Breast epithelium (tissue), 4 donors: ENCODE measurements at places on chromosomes 1 and 21. TPM values are rescaled to one million over a fixed set of nuclear protein-coding genes. Genes with fewer than 3 reads are reported as not detected.

DNA sequence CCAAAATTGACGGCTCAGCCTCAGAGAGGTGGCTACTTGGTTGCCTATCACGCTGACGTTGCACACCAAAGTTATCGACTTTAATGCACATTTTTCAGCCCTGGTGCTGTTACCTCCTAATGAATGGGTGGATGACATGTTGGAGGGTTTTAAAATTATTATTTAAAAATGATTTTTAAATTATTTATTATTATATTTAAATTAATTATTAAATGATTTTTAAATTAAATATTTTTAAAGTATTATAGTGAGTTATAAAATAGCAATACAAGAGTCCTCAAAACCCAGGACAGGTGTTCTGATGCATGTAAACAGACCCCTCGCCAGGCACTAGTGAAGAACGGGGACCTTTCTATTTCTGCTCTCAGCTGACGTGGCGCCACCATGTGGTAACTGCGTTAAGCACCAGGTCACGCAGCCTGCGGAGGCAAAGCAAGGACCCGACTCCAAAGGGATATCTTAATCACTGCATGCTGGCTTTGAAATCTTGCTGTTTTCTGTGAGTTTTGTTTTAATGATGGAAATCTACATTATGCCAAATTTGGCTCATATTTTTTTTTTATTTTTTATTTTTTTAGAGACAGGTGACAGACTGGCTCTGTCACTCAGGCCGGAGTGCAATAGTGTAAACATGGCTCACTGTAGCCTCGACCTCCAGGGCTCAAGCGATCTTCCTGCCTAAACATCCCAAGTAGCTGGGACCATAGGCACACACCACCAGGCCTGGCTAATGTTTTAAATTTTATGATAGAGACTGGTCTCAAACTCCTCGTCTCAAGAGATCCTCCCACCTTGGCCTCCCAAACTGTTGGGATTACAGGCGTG, 22.6 kb downstream of the CASP9 start:
- no peak for DNase-seq

- DNase-seq = no peak
Observed at GRCh38 chr1:211830055-211830327, 572 bp downstream of the LPGAT1 start.

DNA sequence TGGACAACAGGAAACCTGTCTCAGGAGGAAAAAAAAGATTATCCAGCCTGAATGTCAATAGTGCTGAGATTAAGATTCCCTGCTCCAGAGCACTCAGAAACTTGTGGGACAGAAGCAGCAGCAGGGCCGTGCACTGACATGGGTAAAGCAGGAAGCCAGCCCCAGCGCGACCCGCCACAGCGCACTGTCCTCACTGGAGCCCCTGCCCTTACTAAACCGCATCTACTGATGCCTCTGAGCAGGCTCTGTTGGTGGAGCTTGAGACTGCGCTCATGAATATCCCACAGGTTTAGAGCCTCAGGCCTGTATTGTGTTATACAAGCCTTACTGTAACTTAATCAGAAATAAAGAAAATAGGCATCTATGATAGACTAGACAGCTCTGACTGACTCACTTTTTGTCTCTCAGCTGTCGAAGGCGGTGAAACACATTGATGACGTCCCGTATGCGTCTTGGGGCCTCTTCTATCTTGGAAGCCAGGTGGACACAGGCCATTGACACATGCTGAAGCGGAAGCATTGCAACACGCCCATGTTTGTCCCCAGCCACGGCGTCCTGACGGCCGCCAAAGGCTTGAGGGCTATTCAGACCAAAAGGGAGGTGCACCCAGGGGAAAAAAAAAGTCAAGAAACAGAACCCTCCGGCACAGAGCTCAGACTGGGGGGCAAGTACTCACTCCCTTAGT, 1.2 kb downstream of the CCNL2 start:
- DNase-seq = no peak

DNA sequence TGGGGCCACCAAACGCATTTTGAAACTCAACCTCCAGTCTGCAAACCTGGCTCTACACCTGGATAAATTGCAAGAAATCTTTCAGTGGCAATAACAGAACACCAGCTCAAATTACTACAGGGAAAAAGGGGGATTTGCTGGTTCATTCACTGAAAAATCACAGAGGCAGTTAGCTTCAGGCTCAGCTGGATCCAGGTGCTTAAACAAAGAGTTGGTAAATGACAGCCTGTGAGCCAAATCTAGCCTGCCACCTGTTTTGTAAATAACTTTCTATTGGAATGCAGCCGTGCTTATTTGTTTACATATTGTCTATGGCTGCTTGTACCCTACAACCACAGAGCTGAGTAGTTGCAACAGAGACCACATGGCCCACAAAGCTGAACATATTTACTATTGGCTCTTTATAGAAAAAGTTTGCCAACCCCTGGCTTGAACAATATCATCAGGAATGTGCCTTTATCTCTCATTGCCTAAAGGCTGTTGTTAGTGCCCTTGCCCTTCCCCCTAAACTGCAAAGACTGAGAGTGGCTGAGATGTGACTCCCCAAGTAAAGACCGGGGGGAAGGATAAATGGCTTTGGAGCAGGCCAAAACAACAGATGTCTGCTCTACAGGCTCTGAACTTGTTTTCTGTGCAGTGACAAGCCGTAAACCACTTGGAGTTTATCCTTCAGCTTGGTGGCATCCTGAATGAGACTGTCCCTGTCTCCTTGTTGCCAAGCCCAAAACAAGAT, 21.5 kb upstream of the PTPRF start:
- no peak for DNase-seq

DNA sequence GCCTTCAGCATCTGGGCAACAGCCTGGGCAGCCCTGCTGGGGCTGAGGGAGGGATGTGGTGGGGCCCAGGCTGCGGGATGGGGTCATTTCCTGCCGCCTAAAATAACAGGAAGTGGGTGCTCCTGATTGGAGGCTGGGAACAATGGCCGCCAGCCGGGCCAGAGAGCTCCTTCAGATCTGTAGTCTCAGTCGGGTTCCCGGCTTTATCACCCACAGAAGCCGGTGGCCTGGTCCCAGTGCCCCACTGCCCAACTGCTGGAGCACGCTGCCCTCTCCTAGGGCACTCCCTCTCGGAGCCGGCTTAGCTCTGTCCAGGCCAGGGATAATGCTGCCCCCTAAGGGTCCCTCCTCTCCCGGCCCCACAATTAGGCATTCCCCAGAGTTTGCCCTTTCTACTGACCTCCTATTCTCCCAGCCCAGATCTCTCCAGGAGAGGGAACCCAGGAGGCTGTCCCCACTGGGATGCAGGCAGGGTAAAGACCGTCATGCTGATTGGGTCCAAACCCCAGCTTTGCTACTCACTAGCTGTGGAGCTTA, 5.1 kb downstream of the MAP7D1 start:
- no peak for DNase-seq

- no peak for DNase-seq
Observed at GRCh38 chr1:242211254-242212022, 212.5 kb upstream of the MAP1LC3C start.

The TSPEAR gene
- not detected for total RNA-seq

GRCh38 chr1:60388092-60388987, 314.8 kb upstream of the C1orf87 start:
- no peak for DNase-seq

- DNase-seq = no peak
Observed at GRCh38 chr21:37699024-37699775, 217.1 kb downstream of the KCNJ6 start.

DNA sequence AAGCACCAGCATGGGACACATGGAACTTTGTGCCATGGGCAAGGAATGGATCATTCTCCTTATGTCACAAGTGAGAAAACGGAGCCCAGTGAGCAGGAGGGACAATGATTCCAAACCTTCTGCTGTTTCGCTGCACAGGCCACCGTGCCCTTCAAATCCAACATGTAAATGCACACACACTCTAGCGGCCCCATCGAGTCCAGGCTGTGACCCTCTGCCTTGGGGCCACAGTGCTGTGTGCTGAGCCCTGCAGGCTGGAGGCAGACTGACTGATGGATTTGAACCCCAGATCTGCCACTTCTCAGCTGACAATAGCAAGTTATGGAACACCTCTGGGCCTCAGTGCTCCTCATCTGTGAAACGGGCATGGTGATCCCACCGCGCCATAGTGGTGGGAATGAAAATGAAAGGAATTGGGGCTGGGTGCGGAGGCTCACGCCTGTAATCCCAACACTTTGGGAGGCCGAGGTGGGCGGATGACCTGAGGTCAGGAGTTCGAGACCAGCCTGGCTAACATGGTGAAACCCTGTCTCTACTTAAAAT, 63.6 kb downstream of the ALPL start:
- no peak for DNase-seq

The LIN28A gene
- total RNA-seq = not detected

The C1orf115 gene
- total RNA-seq = 44.6 TPM

The TNFRSF8 gene
- total RNA-seq = 1.6 TPM
